ENCODE measurements at places on chromosomes 4 and X. TPM values are rescaled to one million over a fixed set of nuclear protein-coding genes. Genes with fewer than 3 reads are reported as not detected.

GRCh38 chr4:156442912-156443311 is 489.2 kb upstream of the CTSO start:
- no peak overlapping the region for H3K27ac ChIP-seq
- no peaks in the 10 kb centered on the region for H3K4me1 ChIP-seq
- DNase-seq: no peak
- H3K4me3 ChIP-seq: no peak overlapping the region
- no peaks in the 10 kb centered on the region for H3K27me3 ChIP-seq

Gene IRS4
- not detected for total RNA-seq

Gene OCRL
- 2.1 TPM for total RNA-seq

Gene DNASE1L1
- 21.8 TPM for total RNA-seq

Gene STARD8
- total RNA-seq: 0.20 TPM

Measured in activated CD4-positive, alpha-beta T cell treated with anti-CD3 and anti-CD28 coated beads, Interleukin-2, amount 10 ng/mL, durations not matched to agents 7 days and 5 days (primary cell).